ENCODE measurements at places on chromosomes 16 and 17.
A peak's percentile ranks its signal among the peaks of the same experiment; 100 is the strongest.

DNA sequence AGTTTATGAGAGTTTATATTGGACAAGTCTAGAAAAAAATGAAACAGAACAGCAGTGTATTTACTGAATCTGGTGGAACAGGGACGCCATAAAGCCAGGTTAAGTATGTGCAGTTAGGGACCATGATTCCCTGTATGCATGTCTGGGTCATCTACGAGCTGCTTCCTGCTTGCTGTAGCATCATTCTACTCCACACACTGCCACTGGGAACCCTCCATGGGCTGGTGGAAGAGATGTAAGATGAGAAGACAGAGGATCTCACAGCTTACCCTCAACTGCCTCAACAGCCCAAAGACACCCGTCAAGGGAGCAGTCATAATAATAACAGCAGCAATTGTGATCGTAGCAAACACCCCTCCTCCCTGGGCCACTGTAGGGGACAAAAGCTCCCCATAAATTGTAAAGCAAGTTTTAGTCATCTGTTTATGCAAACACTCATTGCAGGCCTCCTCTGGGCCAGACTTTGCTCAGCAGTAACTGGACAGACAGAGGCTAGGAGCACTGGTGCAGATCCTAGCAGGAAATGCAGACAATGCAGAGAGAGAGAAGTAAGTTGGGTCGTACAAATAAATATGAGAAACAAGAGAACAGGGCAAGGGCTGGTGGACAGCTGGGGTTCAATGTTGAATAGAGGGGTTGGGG is 188.0 kb downstream of the SOX9 start:
- peak; percentile 39 for DNase-seq

DNA sequence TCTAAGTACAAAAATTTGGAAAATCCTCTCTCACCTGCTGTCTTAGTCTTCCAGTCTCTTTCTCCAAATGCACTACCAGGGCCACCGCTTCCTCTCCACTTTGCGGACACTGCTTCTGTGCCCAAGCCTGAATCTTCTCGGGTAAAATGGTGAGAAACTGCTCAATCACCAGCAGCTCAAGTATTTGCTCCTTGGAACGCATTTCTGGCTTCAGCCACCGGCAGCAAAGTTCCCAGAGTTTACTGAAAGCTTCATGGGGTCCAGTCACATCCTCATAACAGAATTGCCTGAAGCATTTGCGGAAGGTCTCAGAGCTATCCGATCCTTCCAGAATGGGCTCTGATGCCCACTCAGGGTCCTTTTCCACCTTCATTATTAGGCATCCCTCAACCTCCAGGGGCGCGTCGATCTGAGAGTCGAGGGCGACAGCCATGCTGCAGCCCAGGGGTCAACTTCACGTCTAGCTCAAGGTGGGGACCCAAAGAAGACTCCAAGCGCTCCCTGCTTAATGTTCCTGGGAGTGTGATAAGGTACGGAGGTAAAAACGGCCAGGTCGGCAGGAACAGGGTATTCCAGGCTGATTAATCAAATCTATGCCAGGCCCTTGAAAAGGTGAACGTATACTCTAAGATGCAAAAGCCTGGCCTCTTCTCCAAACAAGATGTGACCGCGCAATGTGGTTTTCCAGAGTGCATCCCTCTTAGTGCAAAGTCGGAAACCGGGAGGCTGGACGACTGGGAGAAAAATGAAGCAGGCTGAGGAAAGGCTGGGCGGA is 763 bp downstream of the ZKSCAN2 start:
- DNase-seq: no peak

DNA sequence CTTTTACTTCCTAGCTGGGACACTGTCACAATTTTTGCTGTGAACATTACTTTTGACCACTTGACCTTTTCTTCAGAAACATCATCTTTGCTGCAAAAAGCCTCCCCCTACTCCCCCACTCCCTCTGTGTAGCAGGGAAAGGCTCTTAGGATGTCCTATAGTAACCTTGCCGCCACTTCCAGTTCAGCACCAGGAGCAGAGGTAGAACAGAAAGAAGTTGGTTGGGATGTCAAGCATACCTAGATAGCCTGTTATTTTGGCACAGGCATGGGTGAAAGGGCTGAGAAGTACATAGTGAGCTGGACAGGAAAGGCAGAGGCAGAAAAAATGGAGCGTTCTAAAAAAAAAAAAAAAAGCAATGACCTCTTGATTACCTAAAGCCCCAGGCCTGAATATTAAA is 31.3 kb downstream of the SMIM36 start:
- DNase-seq: no peak

GRCh38 chr17:40450175-40450574 is 6.9 kb downstream of the IGFBP4 start:
- DNase-seq: peak; percentile 63

GRCh38 chr17:49966767-49967166 is 2.2 kb upstream of the DLX4 start:
- no peak for DNase-seq

DNA sequence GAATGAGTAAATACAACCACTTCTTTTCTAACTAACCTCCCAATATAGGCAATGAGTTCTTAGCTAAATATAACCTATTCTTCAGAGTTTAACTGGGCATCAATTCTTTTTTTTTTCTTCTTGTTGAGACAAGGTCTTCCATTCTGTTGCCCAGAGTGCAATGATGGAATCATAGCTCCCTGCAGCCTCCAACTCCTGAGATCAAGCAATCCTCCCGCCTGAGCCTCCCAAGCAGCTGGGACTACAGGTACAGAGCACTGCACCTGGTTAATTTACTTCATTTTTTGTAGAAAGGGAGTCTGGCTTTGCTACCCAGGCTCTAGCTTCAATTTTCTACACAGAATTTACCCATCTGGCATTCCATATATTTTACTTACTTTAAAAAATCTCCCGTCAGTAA is 1.1 kb downstream of the METTL16 start:
- DNase-seq: no peak

- DNase-seq: peak; percentile 24
Observed at GRCh38 chr16:67608364-67608763, 36.6 kb upstream of the CARMIL2 start.

DNA sequence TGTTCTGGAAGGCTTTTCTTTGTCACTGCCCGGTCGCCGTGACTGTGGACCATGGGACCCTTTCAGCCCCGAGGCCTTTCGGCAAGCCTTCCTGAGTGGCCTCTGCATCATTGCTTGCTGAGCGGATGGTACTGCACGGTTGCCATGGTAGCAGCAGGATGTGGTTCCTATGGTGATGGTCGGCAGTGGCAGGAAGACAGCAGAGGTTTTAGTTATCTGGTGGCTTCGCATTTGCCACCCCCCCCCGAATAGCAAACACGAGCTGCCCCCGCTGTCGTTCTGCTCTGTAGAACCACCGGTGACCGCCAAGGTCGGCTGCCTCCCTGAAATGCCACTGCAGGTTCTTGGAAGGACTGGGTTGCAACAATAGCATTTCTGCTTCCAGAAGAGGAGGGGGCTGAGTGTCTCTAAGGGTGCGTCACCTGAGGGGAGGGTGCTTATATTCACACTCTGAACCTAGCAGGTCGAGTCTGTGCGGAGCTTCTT is 76.6 kb downstream of the CMIP start:
- peak; percentile 89 for DNase-seq

DNA sequence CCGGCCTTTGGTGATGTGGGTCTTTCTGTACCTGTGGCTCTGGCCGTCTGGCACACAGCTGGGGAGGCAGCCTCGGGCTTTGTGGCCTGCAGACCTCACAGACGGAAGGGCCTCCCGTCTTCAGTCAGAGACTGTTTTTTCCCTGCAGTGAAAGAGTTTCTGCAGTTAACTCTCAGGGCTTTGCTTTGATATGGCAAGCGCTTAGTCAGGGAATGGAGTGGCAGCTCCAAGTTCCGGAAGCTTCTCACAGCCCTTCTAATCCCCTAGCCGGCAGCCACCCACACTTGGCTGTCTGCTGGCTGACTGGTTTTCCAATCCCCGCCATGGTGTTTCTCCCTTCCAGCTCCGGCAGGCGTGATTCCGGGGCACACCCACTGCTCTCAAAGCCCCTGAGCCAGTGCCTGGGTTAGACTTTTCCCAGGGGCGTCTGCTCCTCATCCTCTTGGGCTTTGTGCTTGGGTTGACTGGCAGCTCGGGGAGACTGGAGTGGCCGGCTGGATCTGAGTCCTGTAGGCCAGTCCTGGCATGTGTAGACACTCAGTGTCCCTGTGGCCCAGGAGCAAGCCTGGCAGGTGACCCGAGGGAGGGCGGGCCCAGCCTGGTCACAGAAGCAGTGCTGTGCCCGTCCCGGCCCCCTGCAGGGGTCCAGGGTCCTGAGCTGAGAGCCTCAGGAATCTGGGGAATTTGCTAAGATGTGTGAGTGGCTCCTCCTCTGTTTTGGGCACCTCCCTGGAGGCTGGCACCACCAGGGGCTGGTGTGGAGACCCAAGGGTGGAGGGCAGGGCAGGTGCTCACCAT is 29.9 kb downstream of the BAIAP2 start:
- DNase-seq: no peak

- DNase-seq: no peak
Observed at GRCh38 chr16:67658849-67659674, 998 bp downstream of the ACD start.

GRCh38 chr16:66376577-66377305 is 10.2 kb downstream of the CDH5 start:
- no peak for DNase-seq

DNA sequence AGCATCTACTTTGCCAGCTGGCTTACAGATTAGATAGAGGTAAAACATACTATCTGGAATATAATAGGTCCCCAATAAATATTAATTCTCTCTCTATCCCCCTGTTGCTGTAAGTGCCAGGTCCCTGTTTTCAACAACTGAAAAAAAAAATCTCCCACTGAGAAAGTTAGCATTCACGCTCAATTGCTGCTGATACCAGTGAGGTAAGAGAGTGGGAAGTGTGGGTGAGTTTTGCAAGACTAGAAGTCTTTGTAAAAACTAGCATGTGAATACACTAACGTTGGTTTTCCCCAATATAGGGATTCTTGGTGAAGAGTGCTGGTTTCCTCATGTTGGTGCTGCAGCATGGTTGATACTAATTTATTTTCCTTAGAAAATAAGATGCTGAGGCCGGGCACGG is 11.7 kb upstream of the TAOK1 start:
- DNase-seq: no peak

DNA sequence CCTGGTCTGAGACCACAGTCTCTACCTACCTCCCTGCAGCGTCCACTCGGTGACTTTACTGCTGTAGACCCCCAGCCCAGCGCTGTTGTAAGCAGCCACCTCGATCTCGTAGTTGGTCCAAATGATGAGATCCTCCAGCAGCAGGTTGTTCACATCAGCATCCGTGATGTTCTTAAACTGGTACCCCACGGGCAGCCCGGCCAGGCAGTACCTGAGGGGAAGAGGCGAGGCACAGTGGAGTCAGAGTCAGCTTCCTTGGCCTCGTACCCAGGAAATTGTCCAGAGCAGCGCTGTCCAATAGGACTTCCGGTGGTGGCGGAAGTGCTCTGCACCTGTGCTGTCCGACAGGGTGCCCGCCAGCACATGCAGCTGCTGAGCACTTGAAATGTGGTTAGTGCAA is 104.0 kb upstream of the CDC42EP4 start:
- no peak for DNase-seq

GRCh38 chr17:78859051-78859450 is 18.4 kb upstream of the USP36 start:
- DNase-seq: no peak

GRCh38 chr17:79365836-79366770 is 244.7 kb downstream of the RBFOX3 start:
- DNase-seq: no peak

DNA sequence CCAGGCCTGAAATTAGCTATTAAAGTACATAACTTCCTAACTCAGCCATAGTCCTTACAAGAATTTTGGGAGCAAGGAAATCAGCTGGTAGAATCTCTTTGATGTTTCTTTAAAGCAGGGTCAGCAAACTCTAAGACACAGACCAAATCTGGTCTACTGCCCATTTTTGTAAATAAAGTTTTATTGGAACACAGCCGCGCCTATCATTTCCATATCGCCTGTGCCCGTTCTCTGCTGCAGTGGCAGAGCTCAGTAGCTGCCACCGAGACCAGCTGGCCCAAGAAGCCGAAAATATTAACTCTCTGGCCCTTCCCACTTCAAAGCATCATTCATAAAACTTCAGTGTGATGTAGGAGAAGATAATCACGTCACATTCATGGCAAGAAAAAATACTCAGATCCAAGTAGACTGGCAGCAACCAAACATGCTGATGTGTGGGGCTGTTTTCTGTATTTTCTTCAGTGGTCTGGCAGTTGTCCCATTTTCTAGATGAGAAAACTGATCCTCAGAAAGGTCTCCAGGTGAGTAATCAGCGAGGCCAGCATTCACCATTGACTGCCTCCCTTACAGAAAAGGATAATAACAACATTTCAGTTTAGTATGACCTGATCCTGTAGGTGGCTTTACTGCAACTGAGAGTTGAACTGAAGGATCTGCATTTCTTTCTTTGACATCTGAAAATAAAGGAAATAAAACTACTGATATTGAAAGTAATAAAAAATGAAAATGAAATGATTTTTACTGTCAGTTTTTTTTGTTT is 18.0 kb upstream of the HSBP1 start:
- DNase-seq: no peak

- DNase-seq: no peak
Observed at GRCh38 chr17:32102172-32102571, 40.1 kb upstream of the RHOT1 start.

GRCh38 chr16:524274-525040 is 3.1 kb upstream of the CAPN15 start:
- DNase-seq: no peak

DNA sequence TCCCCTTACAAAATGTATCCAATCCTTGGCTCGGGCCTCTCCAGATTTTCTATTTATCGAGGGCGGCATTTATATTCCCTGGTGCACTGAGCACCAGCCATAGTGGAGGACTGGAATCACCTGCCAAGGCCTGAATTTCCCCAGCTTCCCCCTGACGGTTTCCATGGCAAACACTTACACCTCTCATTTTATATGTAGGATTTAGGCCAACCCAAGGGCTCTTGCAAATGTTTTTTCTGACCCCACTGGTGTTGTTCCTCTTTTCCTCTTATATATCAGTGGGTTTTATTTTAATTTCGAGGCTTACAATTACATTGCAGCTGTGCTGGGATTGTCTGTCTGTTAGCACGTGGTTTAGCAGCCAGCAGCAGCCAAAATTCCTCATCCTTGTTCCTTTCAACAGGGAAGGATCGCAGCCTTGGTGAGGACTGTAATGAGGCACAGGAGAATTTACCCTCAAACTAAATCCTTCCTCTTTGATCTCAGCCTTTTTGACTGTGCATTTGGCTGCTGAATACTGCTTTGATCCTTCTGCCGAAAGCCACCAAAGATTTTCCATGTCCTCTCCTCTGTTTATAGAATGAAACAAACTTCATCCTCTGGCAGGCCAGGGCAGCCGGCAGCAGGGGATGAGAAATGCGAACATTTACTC is 26.5 kb upstream of the CES5A start:
- no peak for DNase-seq
